ENCODE measurements at places on chromosomes 13 and 19.

GRCh38 chr19:51821921-51822320 is 27.0 kb downstream of the FPR3 start:
- no peak for DNase-seq

- DNase-seq: no peak
Observed at GRCh38 chr19:5287066-5287465, 53.5 kb downstream of the PTPRS start.

- DNase-seq: no peak
Observed at GRCh38 chr19:7397687-7398086, 49.0 kb downstream of the ARHGEF18 start.

- DNase-seq: peak; percentile 60
Observed at GRCh38 chr19:16325161-16325527, 518 bp downstream of the KLF2 start.

DNA sequence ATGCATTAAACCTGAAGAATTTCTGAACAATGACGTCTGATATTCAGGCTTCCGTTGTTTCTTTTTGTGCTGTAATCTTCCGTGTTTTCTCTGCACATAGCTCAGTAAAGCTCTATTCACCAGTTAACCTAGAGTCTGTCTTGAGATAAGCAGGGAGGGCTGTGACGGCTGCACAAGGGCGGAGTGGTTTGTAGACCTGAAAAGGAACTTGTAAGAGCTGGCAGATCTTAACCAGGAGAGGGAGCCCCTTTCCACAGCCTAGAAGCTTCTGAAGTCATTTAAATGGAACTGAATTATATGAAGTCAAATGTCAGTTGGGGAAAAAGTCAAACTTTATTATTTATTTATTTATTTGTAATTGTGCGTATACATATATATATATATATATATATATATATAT is 27.5 kb downstream of the DPRX start:
- DNase-seq: no peak
